ENCODE measurements at places on chromosomes 2 and 18. TPM values are rescaled to one million over a fixed set of nuclear protein-coding genes. Genes with fewer than 3 reads are reported as not detected.

The SEMA4C gene
- total RNA-seq = 18.2 TPM

The RGPD3 gene
- 0.09 TPM for total RNA-seq

The TMEM169 gene
- total RNA-seq = under 0.01 TPM

The CCDC178 gene
- not detected for total RNA-seq

The TFPI gene
- 294 TPM for total RNA-seq

The ABCB11 gene
- total RNA-seq = 0.18 TPM

The UGT1A6 gene
- total RNA-seq = not detected
